ENCODE measurements at places on chromosomes 1 and 21.

DNA sequence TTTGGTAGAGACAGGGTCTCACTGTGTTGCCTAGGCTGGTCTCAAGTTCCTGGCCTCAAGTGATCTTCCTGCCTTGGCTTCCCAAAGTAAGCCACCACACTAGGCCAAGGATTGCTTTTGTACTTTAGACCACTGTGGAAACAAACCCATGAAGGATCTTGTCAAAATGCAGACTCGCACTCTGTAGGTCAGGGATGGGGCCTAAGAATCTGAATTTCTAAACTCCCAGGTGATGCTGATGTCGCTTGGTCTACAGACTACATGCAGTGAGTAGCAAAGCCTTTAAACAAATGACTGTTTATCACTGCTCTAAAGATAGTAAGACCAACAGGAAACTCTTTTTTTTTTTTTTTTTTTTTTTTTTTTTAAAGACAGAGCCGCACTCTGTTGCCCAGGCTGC, 54.1 kb upstream of the MUTYH start:
- DNase-seq, result no peak

- no peak for DNase-seq
Measured at GRCh38 chr21:39715804-39716397, 29.1 kb upstream of the IGSF5 start.

DNA sequence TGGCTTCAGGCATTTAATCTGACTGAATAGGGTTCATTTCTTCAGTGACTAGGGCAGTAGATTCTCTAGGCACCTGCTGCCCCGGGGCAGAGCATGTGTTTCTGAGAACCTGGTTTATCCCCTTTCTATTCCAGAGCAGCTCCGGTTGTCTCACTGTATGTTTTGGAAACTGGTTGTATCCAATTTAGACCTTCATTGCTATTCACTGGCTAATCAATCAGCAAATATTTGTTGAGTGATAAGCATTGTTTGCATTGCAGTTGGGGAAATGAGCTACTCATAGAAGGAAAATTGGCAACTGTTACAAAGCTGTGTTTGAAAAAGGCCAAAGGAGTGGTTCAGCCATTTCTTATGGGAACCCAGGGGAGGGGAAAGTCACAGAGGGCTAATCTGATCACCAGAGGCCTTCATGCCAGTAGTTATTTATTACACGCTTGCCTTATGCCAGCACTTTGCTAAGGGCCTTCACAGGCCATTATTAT, 2.9 kb downstream of the QSOX1 start:
- DNase-seq, result no peak

DNA sequence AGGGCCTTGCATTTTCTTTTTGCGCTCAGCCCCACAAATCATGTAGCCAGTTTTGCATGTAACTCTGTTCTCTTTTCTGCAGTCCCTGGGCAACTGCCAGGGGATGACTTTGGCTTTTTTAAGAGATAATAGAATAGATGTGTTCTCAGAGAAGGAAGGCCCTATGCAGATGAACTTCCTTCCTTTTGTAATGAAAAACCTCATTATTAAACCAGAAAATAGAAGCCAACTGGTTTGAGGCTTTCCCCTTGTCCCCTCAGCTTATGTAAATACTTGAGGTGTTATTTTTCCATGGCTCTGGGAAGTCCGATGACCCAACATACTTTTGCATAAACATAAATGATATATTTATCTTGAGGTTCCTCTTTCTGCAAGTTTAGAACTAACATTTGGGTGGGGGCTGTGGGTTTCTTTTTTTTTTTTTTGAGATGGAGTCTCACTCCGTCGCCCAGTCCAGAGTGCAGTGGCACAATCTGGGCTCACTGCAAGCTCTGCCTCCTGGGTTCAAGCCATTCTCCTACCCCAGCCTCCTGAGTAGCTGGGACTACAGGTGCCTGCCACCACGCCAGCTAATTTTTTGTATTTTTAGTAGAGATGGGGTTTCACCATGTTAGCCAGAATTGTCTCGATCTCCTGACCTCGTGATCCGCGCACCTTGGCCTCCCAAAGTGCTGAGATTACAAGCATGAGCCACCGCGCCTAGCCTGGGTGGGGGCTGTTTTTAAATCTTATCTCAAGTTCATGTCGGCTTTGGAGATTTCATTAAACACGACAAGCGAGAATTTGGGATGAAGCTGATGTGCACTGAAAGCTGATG, 14.4 kb upstream of the FCRL5 start:
- no peak for DNase-seq

- no peak for DNase-seq
Measured at GRCh38 chr1:209062081-209062620, 521.4 kb upstream of the CAMK1G start.

GRCh38 chr1:46173361-46173856, 1.5 kb upstream of the TSPAN1 start:
- no peak for DNase-seq

GRCh38 chr21:34884346-34884929, 164.7 kb downstream of the RUNX1 start:
- DNase-seq, result no peak

GRCh38 chr1:58392083-58392482, 154.4 kb downstream of the OMA1 start:
- DNase-seq, result no peak

- no peak for DNase-seq
Measured at GRCh38 chr1:158037866-158038359, 44.5 kb downstream of the KIRREL1 start.

- no peak for DNase-seq
Measured at GRCh38 chr21:38219049-38219628, 37.7 kb upstream of the KCNJ15 start.

- DNase-seq, result no peak
Measured at GRCh38 chr21:15208786-15209185, 144.0 kb upstream of the NRIP1 start.

- no peak for DNase-seq
Measured at GRCh38 chr21:20108976-20109540, 889.2 kb upstream of the NCAM2 start.

DNA sequence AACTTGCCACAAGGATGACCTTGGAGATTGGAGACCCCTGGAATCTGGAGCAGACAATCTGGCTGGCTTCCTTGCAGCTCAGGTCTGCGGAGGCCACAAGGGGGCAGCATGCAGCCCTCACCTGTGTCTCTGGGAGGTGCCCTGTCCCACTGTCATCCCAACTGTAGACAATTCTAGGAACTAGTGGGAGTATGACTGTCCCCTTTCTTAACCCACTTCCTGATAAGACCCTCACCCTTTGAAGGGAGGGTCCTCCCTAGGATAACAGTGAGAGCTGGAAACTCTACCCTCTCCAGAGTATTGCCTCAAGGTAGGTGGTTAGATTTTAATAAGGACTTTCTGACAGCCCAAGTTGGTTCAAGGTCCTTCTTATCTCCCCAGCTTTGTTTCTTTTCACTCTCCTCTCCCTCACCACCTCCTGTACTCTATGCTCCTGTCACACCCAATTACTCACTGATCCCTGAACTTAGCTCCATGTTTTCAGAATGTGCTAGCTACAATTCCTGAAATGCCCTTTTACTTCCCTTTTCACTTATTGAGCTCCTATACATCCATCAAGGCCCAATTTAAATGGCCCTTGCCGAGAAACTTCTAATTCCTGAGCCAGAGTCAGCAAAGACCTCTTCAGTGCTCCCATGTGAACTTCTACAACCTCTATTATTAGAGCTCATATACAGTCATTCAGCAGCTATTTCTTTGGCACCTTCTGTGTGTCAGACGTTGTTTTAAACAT, 9.2 kb upstream of the KCNQ4 start:
- no peak for DNase-seq

GRCh38 chr1:214425101-214425500, 126.3 kb downstream of the PTPN14 start:
- no peak for DNase-seq

- DNase-seq, result no peak
Measured at GRCh38 chr1:244710474-244711062, 57.6 kb downstream of the DESI2 start.

DNA sequence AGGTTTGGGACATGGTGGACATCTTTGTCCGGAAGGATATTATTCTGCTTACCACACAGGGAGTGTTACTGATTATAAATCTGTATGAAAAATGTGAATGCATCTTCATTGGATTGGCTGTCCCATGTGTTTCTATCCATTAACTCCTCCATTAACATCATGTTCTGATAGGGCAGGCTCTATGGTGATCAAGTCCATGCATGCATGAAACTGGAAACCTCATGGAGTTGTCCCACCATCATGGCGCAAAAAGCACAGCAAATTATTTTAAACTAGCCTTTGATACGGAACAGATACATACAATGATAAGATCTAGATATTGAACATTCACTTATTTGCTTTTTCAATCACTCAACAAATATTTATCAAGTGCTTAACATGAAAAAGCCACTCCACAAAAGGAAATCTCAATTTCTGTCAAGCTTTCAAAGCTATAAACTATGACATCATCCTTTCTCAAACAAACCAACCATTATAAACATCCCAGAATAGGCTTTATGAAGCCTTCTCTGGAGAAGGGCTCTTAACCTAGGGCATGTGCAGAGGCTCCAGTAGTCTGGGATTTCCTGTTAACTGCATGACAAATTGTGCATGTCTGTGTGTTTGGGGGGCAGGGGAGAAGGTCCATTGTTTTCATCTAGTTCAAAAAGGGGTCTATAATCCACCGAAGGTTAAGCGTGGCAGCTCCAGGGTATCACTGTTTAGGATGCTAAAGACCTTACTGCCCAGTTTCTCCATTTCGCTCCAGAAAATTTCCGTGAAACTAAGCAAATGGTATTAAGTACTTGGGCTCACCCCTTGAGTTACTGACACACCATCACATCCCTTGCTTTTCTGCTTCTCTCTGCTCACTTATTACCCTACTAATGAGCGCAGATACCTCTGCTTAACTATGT, 46.1 kb downstream of the ADAMTS1 start:
- no peak for DNase-seq

DNA sequence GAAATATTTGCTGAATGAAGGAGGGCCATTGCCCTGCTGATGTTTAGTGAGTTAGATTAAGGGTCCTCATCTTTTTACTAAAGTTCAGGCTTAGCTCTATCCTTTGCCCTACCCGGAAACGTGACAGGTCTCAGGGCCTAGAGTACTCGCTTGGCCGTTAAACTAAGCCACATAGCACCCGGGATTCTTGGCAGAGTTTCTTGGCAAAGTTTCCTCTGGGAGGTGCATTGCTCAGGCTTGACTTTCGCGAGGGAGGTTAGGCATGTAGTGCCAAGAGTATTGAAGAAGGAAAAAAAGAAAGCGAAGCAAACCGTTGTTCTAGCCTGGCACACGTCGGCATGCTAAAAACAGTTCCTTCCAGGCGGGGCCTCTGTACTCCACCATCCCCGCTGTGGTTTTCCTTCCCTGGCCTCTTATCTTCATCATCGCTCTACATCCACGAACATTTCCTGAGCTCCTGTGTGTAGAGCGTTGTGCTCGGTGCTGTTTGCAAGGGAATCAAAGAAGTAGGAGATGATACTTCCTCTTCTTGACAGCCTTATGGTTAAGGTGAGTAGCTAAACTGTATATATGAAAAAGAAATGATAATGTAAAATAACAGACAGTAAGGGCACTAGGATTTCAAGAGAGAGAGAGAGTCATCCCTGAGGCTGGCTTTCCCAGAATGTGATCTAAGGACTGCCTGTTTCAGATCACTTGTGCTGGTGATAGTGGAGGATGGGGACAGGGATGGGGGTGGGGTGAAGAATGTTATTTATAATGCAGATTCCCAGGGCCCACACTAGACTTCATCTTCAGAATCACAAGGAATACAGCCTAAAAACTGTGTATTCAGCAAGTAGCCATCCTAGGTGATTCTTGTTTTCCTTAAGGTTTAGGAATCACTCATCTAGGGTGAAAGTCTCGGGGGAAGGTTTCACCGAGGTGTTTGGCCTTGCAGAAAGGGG, 18.8 kb downstream of the RNF220 start:
- no peak for DNase-seq

DNA sequence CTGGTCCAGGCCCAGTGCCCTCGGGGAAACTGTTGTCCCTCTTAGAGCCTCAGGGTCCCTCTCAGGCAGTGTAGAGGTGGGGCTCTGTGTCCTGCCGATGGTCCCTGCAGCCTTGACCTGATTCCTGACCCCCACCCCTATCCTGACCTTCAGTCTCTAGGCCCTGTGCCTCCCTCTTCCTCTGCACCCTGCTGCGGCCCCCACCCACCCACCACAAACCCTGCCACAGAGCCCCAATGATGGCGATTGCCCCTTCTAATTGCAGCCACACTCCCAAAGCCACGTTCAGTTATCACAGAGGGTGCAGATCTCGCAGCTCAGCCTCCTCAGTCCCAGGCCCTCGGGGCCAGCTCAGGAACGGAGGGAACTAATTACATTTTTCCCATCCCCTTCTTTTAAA, 99.7 kb downstream of the PAX7 start:
- DNase-seq, result no peak

- DNase-seq, result no peak
Measured at GRCh38 chr1:183966487-183966886, 71.0 kb downstream of the COLGALT2 start.

- DNase-seq, result no peak
Measured at GRCh38 chr1:67573311-67573872, 111.6 kb upstream of the GADD45A start.

- no peak for DNase-seq
Measured at GRCh38 chr1:90824551-90824950, 107.4 kb upstream of the BARHL2 start.

DNA sequence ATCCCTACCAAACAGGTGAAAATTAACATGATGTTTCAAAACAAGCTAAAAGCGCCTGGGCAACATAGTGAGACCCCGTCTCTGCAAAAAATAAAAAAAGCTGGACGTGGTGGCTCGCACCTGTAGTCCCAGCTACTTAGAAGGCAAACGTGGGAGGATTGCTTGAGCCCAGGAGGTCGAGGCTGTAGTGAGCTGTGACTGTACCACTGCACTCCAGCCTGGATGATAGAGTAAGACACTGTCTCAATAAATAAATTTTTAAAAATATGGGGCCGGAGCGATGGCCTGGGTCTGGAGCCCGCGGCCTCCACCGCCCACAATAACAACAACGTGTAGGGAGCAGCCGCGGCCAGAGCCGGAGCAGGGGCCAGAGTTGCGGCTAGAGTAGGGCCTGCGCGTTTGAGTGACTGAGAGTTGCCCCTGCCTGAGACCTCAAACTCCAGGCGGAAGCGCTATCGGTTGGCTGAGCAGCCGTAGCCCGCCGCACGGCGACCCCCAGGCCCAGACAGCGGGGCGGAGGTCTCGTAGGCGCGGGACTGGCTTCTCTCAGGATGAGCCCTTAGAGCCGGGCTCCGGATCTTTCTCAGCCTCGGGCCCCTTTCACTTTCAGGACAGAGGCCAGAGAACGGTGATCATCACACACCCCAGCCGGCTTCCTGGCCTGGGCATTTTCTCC, 41.4 kb downstream of the ZMYM1 start:
- no peak for DNase-seq

Data from esophagus squamous epithelium (tissue), 5 donors.